ENCODE measurements at places on chromosomes 13 and 19.
A peak's percentile ranks its signal among the peaks of the same experiment; 100 is the strongest.

DNA sequence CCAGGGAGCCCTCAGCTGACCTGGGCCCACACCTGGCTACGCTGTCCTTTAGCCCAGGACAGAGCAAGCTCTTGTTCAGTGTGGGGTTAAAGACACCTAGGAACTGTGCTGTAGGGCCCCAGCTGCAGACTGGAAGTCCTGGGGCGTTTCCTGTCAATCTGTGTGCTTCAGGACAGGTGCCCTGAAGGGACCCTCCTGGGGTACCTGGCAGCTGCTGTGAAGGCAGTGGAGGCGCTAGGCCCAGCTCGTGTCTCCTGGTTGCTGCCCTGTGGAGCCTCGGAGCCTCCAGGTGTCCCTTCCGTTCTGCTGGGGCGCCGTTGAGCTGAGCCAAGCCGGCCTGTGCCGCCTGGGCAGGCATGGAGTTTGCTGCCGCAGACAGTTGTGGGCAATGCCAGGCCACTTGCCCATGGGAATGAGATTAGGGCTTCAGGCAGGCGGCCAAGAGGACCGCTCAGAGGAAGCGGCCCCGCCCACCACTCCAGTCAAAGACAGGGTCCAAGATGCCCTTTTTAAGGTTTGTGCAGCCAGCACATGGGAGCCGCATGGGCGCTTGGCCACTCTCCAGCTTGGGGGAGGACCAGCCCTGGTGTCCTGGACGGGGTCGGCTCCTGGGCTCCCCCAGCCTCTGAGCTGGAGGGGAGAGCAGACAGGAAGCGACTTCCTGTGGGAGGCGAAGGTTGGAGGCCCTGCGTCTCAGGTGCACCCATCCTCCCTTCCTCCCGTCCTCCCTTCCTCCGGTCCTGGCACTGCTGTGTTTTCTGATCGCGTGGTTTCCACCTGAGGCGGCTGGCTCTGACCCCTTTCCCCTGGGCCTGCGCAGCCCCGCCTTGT lies 4.0 kb downstream of the PTBP1 start:
- no peak for DNase-seq

- no peak for DNase-seq
These were observed 762 bp downstream of the ZNF45 start for GRCh38 chr19:43934055-43934984.

GRCh38 chr13:36915106-36915505 lies 4.9 kb downstream of the SMAD9 start:
- DNase-seq, result no peak

DNA sequence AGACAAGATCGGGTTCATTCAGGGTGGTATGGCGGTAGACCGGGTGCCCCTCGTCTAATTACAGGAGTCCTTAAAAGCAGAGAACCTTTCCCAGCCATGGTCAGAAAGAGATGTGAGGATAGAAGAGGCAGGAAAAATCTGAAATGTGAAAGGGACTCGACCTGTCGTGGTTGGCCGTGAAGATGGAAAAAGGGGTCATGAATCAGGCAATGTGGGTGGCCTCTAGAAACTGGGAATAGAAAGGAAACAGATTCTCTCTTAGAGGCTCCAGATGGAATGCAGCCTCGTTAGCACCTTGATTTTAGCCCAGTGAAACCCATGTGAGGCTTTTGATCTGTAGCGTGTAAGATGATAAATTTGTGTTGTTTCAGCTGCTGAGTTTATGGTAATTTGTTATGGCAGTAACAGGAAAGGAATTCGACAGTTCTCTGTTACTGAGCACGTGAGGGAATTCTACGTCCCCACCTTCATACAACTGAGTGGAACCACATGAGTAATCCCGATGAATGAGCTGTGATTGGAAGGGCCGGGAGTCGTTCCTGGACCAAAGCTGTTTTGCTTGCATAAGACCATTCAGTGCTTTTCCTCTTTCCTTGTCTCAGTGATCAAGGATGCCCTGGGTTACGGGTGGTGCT lies 11.0 kb upstream of the CA11 start:
- DNase-seq, result peak; percentile 77

DNA sequence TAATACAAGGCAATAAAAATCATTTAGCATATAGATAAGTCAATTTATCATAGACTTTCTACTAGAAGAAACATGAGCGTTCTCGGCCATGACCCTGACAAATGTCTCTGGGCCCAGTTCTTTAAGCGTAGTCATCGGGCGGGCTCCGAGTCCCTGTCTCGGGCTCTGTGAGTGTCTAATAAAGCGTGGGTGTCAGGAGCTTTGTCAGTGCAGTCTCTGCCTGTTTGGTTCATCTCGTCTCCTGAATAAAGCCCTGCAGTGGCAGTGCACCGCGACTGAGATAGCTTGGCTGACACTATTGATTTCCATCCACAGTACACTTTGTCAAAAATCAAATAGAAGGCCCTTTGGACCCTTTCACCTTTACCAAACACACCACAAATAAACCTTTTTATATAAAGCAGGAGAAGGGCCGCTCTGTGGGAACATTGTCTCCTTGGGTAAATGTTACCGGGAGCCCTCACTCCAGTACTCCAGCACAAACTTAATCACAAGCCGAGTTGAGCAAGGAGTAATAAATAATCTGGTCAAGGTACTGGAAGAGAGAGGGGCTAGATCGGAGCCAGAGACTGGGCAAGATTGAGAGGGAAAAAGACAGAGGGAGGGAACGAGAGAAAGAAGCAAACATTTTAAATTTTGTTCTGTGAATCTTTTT lies 368.2 kb upstream of the TSHZ3 start:
- DNase-seq, result no peak

GRCh38 chr19:19335408-19336158 lies 15.0 kb downstream of the MAU2 start:
- DNase-seq, result no peak

DNA sequence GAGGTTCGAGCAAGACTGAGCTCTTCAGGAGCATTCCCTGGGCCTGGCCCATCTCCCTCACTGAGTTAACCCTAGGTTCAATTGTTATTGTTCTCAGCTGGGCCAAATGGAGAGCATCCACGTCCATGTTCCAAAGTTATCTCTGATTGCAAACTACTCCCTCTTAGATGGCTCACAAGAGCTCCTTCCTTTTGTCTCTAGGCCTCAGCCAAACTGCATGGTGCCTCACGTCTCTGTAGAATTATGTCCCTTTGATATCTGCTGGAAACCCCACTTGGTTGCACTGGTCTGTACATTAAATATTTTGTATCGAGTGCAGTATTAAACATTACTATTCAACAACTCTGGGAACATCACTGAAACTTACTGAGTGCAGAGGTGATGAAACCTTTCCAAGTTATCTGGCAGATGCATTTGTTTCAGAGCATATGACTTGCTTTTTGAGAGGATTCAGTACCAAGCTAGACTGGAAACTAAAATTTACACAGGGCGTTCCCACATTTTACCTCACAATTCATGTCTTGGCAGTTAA lies 38.1 kb downstream of the DOCK9 start:
- no peak for DNase-seq

DNA sequence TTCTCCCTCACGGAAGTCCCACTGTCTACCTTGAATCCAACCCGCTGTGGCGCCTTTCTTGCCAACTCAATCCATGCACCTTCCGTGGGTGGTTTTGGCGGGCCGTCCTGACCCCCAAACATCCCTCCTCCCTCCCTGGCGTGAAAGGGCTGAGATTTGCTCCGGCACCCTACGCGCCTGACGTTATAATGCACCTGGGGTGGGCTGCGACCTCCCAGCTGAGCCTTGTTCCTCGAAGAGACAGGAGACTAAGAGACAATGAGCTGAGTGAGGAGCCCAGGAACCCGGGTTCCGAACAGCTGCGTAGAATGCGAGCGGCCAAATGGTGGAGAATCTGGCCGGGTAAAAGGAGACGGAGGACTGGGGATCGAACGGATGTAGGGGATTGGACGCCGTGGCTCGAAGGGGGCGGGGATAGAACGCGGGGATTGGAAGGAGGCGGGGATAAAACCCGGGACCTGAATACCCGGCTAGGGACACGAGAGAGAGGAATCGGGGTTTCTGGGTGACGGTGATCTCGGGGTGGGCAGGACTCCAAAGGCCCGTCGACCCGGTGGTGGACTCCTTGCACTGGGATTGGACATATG lies at the start of gene CPT1C:
Gene CPT1C (plus strand): TSS at position 461 of the 587 bp plus-strand sequence. CDS start 1,137 bp downstream, outside the sequence.
- no peak for DNase-seq

DNA sequence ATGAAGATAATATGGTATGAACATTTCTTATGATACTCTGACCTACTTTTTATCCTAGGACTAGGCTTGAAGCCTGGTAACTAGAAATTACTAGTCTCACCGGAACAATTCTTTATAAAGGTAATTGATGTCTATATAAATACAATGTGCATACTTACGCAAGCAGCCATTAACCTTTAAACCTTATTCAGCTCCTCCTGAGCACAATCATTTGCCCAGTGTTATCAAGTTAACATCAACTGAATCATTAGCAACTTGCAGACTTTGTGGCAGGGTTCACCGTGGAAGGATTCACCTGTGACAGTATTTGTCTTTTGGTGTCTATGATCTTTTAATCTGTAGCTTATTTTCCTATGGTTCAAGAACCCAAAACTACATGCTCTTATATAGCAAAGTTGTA lies 508.6 kb upstream of the KLHL1 start:
- no peak for DNase-seq

DNA sequence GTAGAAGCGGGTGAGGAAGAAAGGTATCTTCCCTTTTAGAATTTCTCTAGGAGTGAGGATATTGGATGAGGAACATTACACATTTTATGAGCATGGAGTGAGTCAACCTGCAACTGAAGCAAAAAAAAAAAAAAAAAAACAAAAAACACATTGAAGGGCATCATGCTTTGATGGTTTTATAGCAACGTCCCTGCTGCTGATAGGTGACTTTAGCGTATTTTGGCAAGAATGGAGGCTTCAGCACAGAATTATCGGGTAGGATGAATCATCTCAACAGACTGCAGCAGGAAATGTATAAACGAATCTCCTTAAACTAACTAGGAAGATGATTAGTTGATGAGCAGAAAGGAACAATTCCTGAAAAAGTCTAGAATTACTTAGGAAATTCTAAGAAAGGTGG lies 1359.6 kb upstream of the ATXN8OS start:
- DNase-seq, result no peak

DNA sequence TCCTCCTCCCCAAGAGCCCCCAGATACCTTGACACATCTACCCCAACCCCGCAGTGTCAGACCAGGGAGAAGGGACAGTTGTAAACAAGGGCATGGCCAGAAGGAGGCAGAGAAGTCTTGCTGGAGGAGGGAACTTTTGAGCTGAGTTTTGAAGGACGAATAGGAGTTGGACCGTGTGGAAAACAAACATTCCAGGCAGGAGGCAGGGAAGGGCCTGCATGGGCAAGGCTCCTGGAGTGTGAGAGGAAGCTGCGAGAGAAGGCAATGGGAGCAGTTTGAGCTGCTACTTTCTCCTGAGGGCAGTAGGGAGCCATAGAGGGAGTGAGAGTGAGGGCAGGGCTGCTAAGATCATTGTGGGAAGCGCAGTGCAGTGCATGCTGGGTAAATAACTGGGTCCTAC lies 23.3 kb downstream of the IL12RB1 start:
- no peak for DNase-seq

GRCh38 chr19:50488389-50489194 lies 11.9 kb upstream of the GARIN5A start:
- no peak for DNase-seq

GRCh38 chr13:113591750-113592149 lies 7.2 kb downstream of the TFDP1 start:
- no peak for DNase-seq

GRCh38 chr13:105735281-105735680 lies 800.2 kb downstream of the EFNB2 start:
- no peak for DNase-seq

GRCh38 chr13:99265821-99266426 lies 7.7 kb upstream of the GPR18 start:
- DNase-seq, result no peak

DNA sequence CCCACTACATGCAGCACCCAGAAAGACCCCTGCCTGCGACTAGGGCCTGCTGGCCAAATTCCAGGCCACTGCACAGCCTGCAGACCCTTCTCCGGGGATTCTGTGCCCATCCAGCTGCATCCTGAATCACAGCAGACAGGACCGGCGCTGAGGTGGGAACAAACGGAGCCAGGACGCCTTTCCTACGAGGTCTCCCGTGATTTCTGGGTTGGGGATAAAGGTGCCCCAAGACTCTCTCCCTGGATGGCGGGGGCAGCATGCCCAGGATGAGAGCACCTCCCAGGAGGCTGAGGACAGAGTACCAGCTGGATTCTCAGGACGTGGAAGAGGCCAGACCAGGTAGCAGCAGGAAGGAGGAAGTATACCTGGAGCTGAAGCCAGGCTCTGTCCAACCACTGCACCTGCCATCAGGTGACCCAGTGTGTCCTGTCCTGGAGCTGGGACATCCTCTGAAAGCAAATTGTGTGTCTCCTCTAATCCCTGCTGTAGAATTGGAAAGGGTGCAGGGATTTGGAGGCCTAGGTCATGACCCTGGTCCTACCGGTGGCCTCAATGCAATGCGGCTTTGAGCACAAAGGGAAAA lies 3.4 kb upstream of the FUT5 start:
- DNase-seq, result no peak

GRCh38 chr13:53131361-53131760 lies 102.7 kb downstream of the OLFM4 start:
- no peak for DNase-seq

DNA sequence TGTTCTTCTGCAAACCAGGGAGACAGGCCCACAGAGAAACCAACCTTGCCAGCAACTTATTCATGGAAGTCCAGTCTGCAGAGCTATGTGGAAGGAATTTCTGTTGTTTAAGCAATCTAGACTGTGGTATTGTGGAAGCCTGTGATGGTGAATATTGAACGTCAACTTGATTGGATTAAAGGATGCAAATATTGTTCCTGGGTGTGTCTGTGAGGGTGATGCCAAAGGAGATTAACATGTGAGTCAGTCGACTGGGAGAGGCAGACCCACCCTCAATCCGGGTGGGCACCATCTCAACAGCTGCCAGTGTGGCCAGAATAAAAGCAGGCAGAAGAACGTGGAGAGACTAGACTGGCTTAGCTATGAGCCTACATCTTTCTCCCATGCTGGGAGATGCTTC lies 606.0 kb downstream of the EFNB2 start:
- no peak for DNase-seq

- no peak for DNase-seq
These were observed 5.0 kb upstream of the BICRA start for GRCh38 chr19:47603706-47604565.

- DNase-seq, result no peak
These were observed 129.1 kb downstream of the URI1 start for GRCh38 chr19:30070968-30071632.

- no peak for DNase-seq
These were observed 12.5 kb downstream of the GJB6 start for GRCh38 chr13:20219577-20219976.

DNA sequence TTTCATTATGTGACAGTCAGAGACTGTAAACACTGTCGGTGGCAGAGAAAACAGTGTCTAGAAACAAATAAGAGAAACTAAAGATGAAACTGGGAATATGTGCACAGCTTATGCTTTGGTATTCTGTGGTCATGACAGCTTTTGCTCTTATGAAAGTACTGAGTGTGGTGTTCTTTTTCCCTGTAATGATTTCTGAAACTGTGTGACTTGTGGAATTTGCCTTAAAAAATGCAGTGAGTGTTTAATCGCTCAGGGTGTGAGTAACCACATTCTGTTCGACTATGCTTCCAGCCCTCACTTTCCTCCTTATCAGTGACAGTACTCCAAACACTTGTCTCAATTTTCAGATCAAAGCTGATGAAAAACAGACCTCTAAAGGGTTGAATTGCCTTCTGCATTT lies 66.9 kb upstream of the DIAPH3 start:
- DNase-seq, result no peak

All from BJ (cell line).